ENCODE measurements at places on chromosomes 1 and 21.

- no peak for DNase-seq
These were observed 67.8 kb downstream of the SLC37A1 start for GRCh38 chr21:42581336-42581992.

DNA sequence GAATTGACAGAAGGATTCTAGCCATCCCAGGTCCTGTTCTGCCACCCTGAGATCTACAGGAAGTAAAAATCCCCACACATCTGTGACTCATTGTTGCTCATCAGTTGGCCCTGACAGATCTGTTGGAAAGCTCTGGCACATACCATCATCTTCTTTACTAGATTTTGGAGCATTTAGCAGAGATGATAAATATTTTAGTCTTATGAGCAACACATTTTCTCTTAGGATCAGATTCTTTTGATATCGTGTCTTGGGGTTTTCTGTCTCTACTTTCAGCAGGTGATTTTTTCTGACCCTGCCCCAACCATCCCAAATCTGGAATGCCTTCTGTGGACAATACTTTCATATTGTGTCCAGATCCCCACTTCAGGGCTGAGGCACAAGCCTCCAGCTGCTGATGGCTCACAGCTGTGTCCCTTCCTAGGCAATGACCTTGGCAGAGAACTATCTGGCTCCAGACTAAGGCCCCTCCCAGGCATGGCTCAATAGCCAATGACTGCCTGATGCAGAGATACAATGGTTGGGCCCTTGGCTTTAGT is 102.8 kb downstream of the GDAP2 start:
- DNase-seq, result no peak

DNA sequence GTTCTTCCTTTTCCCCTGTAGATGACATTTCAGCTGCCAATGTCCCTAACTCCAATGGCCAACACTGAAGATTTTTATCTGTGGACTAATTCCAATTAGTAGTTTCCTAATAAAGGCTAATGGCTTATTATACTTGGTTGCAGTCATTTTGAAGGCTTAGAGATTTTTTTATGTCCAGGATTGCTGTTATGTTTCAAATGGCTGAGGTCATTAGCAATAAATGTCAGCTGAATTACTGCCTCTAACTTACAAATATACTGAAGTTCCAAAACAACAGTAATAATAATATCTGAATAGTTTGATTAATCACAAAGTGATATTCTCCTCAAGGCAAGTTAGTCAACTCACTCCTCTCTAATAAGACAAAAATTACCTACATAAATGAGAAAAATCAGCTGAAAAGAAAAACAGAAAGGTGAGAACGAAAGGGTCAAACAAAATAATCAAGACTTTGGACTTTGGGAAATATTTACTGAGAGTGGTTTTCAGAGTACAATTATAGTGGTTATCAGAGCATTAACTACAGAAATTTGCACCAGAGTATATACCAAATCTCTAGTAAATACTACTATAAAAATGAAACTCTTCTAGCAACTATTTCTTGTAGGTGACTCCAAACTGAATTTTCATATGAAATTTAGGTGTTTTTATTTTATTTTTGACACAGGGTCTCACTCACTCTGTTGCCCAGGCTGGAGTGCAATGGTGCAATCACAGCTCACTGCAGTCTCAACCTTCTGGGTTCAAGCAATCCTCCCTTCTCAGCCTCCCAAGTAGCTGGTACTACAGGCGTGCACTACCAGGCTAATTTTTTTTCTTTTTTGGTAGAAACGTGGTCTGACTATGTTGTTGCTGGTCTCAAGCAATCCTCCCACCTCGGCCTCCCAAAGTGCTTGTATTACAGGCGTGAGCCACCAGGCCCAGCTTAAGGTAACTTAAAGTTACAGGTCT is 3.5 kb downstream of the ZZZ3 start:
- DNase-seq, result no peak

- peak; percentile 91 for DNase-seq
These were observed 226.4 kb downstream of the DYRK1A start for GRCh38 chr21:37593015-37593414.

DNA sequence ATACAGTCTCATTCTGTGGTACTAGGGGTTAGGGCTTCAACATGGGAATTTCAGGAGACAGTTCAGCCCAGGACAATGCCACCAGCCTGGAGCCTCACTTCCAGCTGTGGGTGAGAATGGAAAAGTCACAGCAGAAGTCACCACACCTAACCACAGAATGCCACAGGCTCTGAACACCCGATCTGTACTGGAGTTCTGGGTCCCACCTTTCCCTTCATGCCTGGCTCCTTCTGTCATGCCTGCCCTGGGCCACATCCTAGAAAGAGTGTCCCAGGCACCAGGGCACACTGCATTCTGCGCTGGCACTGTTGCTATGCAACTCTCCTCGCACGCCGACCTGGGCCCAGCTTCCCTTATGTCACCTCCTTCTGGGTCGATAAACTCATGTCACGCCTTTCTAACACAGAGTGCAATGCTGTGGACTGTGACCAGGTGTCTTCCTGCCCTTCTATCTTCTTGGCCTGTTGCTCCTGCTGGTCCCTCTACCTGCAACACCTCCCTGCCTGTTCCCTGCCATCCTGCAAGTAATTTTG is 21.2 kb downstream of the RCSD1 start:
- DNase-seq, result no peak

GRCh38 chr1:211825980-211826379 is 4.6 kb downstream of the LPGAT1 start:
- no peak for DNase-seq

GRCh38 chr1:5667513-5668325 is 324.5 kb downstream of the NPHP4 start:
- DNase-seq, result peak; percentile 40

GRCh38 chr1:177424744-177425143 is 254.0 kb downstream of the BRINP2 start:
- no peak for DNase-seq

DNA sequence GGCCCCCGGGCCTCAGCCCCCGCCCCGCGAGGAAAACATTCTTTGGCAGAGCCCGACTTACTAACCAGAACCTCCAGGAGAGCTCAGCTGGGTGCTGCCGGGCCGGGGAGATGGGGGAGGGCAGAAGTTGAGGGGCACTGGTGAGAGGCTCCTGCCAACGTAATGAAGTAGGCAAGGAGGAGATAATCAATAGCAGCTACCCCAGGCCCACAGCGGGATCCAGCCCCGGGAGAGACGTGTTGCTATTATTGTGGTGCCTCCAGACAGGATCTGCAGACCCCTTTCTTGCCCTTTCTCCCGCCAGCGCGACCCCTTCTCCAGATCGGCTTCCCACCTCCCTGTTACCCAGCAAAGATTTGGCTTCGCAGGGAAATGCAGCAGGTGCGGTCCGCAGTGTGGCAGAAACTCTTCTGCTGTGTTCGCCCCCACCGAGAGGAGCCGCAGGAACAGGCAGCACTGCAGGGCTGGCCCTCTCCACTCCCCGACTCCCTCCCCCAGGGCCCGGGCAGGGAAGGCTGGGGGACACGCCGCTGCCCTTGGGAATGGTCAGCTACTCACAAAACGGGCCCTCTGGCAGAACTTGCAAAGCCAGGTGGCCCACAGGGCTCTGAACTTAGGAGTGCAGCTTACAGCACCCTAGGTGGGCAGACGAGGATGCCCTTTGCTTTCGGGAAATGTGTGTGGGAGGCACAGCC is 1.5 kb upstream of the KCNA2 start:
- peak; percentile 18 for DNase-seq

DNA sequence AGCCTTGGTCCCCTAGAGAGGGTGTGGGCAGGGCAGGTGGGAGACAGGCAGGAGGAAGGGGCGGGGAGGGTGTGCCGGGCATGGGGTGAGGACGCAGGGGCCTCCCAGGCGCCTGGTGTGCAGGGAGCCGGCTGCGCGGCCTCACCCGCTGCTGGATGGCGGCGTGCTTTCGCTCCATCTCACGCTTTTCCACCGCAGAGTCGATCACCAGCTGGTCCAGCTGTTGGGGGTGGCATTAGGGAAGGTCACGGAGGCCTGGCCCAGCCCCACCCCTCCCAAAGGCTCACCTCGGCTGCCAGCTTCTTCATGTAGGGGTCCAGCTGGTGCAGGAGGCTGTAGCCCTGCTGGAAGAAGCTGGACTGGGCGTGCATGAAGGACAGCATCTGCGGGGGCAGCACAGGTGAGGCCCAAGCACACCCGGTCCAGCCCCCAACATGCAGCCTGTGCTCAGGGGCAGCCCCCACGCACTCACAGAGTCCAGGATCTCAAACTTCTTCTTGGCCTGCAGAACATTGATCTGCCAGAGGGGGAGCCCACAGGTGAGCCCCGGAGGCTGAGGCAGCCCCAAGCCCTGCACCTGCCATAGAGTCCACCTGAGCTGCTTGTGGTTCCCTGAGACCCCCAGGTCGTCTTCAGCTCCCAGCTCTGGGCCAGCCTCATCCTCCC is 7.9 kb downstream of the ACAP3 start:
- no peak for DNase-seq

DNA sequence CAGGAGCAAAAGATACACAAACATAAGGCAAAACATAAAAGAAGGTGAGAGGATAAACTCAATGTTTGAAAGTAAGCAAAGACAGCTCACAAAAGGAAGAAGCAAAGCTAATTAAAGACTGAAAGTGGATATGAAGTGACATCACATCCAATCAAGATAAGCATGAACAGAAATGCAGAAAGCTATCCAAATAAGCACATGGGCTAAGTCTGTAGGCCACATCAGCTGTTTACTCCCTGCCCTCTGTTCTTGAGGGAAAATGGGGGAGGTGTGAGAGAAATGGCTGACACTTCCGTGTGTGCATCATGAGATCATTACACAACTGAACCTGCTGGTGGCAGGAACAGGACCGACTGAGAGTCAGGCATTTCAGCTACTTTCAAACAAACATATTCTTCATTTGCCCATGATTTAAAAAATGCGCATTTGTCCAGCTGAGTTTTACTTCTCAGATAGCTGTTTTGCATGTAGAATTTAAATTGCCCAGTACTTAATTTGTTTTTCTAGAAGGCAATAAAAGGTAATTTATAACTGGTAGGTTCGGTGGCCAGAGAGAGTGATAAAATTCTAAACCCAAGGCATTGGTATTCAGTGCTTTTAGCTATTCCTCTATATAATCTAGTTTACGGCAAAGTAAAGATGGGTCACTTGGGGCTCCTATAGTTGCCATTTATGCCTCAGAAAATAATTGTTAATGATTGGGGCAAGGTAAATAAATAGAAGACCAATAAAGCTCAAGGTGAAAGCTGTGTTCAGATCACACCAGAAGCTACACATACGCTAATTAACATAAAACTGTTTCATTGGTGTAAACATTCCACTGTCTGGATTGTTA is 27.2 kb upstream of the MAN1A2 start:
- DNase-seq, result peak; percentile 27

GRCh38 chr1:165854101-165854845 is 26.9 kb downstream of the UCK2 start:
- peak; percentile 64 for DNase-seq

DNA sequence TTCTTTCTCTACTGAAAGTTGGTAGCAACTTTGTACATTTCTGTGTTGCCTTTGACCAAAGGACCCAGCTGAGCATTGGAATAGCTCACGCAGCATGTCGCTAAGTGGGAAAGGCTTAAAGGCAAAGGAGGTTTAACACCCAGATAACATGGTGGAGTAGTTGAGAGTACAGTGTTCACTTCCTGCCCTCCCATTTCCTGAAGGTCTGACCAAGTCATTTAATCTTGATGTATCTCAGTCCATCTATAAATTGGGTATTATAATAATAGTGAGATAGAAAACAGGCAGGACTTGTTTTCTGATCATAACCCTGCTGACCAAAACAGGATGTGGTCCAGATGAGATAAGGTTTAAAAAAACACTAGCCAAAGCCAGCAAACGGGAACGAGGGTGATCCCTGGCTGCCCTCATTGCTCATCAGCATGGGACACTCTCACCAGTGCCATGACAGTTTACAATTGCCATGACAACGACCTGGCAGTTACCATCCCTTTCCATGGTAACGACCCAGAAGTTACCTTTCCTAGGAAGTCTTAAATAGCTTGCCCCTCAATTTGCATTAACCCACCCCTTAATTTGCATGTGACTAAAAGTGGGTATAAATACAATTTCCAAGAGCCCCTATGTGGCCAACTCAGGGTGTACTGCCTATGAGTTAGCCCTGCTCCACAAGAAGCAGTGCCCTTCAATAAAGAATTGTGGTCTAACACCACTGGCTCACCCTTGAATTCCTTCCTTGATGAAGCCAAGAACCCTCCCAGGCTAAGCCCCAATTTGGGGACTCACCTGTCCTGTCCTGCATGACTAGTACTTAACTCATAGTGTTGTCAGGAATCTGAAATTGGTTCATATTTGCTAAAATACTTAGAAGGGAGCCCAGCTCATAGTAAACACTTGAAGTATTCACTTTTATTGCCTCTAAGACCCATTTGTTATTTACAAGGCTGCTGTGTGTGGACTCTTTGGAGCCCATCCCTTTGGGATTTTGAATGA is 28.4 kb upstream of the FHAD1 start:
- DNase-seq, result no peak

DNA sequence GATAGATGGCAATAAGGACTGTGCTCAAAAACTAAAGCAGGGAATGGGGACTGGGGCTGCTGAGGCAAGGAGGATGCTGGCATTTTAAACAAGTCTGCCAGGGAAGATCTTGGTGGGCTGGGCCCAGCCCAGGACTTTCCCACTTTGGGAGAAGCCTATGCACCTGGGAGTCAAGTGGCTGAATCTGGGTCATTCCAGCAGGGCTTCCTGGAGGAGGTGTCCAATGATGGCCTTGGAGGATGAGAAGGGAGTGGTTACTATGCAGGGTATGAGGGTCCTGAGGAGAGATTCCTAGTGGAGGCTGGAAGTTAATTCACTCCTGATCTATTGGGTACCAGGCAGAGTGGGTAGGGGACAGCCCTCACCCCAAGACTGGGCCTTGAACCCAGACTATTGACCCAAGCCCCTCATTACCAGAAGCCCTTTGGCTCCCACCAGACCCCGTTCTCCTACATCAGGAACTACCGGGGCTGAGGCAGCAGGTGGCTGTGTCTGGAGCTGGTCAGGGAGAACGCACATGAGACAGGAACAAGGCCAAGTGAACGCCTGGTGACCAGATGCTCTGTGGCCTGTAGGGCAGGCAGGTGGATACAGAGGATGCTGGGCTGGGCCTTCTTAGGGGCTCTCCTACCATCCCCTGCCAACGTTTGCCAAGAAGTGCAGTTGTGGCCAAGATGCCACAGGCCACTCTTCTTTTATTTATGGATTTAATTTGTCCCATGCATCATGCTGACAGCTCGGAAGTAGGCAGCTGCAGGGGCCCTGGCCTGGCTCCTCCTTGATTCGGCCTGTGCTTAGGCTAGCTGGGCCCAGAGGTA is 18.3 kb upstream of the LRP8 start:
- no peak for DNase-seq

DNA sequence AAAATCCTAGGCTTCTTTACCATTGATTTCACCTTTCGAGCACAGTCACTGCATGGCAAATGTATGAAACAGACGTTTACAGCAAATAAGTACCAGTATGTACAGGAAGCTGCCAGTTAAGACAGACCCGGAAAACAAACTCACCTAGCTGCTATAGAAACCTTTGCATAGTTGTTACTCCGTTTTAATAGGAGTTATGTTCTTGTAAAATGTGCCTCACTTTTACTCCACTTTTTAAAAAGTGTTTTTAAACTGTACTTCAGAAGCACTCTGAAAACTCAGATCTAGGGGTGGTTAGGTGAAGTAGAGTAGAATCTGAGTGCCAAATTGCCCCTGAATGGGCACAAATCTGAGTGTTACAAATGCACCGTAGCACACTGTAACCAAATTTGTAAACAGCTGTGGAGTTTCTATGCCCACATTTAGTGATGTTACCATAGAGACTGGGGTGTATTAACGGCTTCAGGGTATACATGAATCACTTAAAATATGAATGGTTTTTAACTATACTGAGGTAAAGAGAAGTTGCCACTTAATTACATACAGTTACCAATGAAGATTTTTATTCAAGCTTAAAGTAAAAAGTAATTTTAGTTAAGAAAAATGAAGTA is 30.7 kb downstream of the CNIH4 start:
- DNase-seq, result no peak

All from ELF-1 (cell line).